ENCODE measurements at places on chromosomes 11 and 22. TPM values are rescaled to one million over a fixed set of nuclear protein-coding genes. Genes with fewer than 3 reads are reported as not detected.

The OR5D13 gene
- not detected for total RNA-seq

The GP1BB gene
- total RNA-seq = not detected

The SMTNL1 gene
- total RNA-seq = not detected

DNA sequence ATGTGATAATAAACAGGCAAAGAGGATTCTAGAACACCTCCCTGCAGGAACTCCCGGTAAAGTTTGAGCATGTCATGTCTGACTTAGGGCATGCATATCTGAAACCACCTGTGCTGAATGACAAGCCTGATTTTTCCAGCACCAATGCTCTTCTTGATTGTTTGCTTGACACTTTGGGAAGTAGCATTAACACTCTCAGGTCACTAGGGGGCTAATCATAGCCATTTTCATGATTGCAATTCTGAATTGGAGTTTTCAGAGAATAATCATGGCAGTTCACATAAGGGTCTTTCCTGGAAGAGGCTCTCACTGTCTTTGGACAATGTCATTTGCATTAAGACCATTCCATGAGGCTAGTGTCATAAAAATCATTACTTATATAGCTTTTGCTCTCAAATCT is 234.4 kb upstream of the MTNR1B start:
- H3K27me3 ChIP-seq = no peaks in the 10 kb centered on the region
- no peaks in the 10 kb centered on the region for H3K4me1 ChIP-seq
- H3K27ac ChIP-seq = no peak overlapping the region
- no peak overlapping the region for H3K4me3 ChIP-seq

DNA sequence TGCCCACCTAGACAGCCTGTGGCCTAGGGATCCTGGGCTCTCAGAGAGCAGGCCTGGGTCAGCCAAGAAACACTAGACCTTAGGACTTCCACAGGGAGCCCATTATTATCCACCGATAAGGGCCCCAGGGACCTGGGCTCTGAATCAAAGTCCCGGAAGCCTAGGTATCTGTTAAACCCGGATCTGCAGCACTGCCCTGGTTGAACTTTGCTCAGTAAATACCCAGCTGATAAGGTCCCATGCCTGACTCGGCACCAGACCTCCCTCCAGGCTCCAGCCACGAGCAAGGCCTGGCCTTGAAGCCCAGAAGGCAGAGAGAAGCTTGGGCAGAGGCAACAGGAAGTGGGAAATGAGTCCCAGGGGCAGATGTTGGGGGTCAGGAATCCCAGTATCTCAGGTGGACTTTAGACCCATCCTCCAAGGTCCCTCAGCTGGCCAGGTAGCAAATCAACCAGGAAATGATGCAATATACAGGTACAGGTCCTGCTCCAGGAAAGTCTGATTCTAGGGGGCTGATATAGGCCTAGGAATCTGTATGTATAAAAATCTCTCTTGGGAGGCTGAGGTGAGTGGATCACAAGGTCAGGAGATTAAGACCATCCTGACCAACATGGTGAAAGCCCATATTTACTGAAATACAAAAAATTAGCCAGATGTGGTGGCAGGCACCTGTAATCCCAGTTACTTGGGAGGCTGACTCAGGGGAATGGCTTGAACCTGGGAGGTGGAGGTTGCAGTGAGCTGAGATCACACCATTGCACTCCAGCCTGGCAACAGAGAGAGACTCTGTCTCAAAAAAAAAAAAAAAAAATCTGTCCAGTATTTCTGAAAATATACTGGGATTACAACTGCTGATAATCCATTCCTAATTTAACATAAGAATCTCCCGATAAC is 18.7 kb downstream of the POU2AF1 start:
- no peaks in the 10 kb centered on the region for H3K27me3 ChIP-seq
- DNase-seq = no peak

GRCh38 chr11:1049911-1050580 is 13.5 kb upstream of the MUC6 start:
- peaks cover 7% of the 10 kb centered on the region for H3K27me3 ChIP-seq
- H3K36me3 ChIP-seq = no peaks in the 10 kb centered on the region
- no peaks in the 10 kb centered on the region for H3K4me1 ChIP-seq
- no peak overlapping the region for H3K4me3 ChIP-seq
- DNase-seq = no peak

GRCh38 chr11:88538098-88538497 is 200.6 kb upstream of the CTSC start:
- H3K27ac ChIP-seq = no peak overlapping the region
- H3K4me3 ChIP-seq = no peak overlapping the region
- H3K36me3 ChIP-seq = no peaks in the 10 kb centered on the region
- H3K27me3 ChIP-seq = peaks cover 1% of the 10 kb centered on the region

DNA sequence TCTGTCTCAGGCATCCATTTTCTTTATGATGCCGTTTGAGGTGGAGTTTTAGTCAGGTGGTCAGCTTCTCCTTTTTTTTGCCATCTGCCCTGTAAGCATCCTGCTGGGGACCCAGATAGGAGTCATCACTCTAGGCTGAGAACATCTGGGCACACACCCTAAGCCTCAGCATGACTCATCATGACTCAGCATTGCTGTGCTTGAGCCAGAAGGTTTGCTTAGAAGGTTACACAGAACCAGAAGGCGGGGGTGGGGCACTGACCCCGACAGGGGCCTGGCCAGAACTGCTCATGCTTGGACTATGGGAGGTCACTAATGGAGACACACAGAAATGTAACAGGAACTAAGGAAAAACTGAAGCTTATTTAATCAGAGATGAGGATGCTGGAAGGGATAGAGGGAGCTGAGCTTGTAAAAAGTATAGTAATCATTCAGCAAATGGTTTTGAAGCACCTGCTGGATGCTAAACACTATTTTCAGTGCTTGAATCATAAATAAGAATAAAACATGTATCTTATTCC is 10.9 kb upstream of the HBE1 start:
- no peak overlapping the region for H3K4me3 ChIP-seq
- H3K27me3 ChIP-seq = peaks cover 3% of the 10 kb centered on the region
- peak; percentile 37 for DNase-seq
- no peaks in the 10 kb centered on the region for H3K4me1 ChIP-seq
- no peaks in the 10 kb centered on the region for H3K36me3 ChIP-seq

GRCh38 chr11:57815877-57816276 is 54.3 kb downstream of the CTNND1 start:
- H3K4me1 ChIP-seq = peaks cover 5% of the 10 kb centered on the region
- H3K36me3 ChIP-seq = peaks cover 11% of the 10 kb centered on the region
- H3K27ac ChIP-seq = no peak overlapping the region

DNA sequence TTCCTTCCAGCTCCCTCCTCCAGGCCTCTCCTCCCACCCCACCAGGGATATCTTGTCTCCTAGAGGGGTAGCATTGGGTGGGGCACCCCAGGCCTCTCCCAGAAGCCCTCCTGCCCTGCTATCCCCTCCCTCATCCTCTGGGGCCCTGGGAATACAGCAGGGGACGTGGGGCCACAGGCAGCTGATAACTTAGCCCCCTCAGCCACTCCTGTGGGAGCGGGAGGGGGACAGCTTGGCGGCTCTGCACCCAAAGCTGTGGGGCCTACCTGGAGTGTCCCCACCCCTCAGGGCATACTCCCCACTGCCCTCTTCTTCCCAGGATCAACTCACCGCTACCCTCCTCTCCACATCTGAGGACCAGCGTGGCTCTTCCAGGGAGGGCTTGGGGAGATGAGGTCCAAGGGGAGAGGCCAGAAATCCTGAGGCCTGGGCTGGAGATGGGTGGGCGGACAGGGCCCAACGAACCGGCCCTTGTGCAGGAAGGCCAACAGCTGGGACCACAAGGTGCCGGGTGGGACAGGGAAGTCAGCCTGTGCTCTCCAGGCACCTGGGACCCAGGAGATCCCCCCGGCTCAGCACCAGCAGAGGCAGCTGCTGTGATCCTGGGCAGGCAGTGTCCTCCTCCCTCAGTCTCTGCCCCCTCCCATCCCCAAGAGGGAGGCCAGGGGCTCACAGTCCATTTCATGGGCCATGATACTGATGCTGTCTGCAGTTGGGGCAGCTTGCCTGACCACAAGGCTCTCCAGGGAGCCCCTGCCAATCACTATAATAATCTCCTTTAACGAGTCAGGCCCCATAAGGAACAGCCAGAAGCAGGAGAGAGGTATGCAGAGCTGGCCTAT is 23.2 kb downstream of the NEAT1 start:
- H3K27ac ChIP-seq = peak overlapping the region; percentile 70
- H3K4me1 ChIP-seq = peaks cover 31% of the 10 kb centered on the region
- H3K27me3 ChIP-seq = no peaks in the 10 kb centered on the region
- no peak for DNase-seq
- no peak overlapping the region for H3K4me3 ChIP-seq

- no peak overlapping the region for H3K4me3 ChIP-seq
- H3K4me1 ChIP-seq = no peaks in the 10 kb centered on the region
- H3K27ac ChIP-seq = no peak overlapping the region
- DNase-seq = no peak
- H3K27me3 ChIP-seq = peaks cover 11% of the 10 kb centered on the region
These were observed 88.9 kb downstream of the RASSF10 start for GRCh38 chr11:13098063-13098462.

DNA sequence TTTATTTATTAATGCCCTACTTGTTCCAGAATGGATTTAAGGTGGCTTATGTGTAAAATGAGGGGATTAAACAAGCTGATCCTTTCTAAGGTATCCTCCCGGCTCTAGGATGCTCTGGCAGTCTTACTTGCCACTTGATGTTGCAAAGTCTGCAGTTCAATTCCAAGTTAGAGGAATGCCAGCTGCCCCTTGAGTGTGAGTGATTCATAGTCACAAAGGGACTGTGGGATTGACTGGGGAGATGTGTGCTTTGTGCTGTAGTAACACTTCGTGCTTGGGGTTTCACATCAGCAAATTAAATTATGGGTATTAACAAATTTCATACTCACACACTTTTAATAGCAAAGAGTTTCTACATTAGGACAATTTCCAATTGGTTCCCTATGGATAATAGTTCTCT is 550.8 kb upstream of the CADM1 start:
- no peaks in the 10 kb centered on the region for H3K36me3 ChIP-seq
- H3K27me3 ChIP-seq = no peaks in the 10 kb centered on the region
- no peak overlapping the region for H3K4me3 ChIP-seq
- H3K4me1 ChIP-seq = no peaks in the 10 kb centered on the region

GRCh38 chr11:32960553-32961164 is 55.0 kb upstream of the DEPDC7 start:
- no peak for DNase-seq
- H3K4me3 ChIP-seq = no peak overlapping the region
- peaks cover 19% of the 10 kb centered on the region for H3K36me3 ChIP-seq
- H3K4me1 ChIP-seq = peaks cover 10% of the 10 kb centered on the region

- no peaks in the 10 kb centered on the region for H3K36me3 ChIP-seq
- DNase-seq = no peak
- H3K27me3 ChIP-seq = peaks cover 3% of the 10 kb centered on the region
These were observed 14.2 kb downstream of the RTL6 start for GRCh38 chr22:44483878-44484277.

DNA sequence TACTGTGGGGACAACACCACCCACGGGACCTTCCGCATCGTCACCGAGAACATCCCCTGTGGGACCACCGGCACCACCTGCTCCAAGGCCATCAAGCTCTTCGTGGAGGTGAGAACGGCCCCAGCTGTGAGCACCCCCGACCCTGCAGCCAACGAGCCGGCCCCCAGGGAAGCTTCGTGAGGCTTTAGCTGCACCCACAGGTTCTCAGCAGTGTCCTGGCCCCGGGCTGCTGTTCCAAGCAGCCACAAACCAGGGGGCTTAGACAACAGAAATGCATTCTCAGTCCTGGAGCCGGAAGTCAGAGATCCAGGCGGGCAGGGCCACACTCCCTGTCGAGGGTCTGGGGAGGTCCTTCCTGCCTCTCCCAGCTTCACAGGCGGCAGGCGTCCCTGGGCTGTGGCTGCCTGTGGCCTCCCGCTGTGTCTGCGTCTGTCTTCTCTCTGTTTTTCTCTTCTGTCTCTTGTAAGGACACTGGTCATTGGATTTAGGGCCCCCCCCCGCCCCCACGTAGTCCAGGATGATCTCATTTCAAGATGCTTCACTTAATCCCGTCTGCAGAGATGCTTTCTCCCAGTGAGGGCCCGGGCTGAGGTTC is 12.5 kb downstream of the MUC5B start:
- DNase-seq = no peak
- H3K36me3 ChIP-seq = no peaks in the 10 kb centered on the region
- H3K4me1 ChIP-seq = no peaks in the 10 kb centered on the region

DNA sequence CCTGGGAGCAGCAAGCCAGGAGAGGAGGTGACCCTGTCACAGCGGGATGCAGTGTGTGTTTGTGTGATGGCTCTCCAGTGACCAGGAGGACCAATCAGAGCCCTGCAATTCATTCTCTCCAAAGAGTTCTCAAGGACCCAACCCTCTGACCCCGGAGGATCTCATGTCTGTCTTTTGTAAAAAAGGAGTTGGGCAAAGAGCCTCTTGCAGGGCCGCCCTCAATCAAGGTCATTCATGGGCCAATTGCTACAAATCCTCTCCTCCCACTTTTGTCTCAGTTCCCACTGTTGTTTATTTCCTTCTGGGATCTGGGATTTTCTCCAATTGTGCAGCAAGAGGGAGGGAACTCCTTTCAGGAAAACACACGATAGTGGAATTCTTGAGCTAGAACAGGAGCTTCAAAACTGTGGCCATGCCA is 4.0 kb downstream of the TECTA start:
- no peak overlapping the region for H3K27ac ChIP-seq
- H3K36me3 ChIP-seq = no peaks in the 10 kb centered on the region
- no peak overlapping the region for H3K4me3 ChIP-seq

DNA sequence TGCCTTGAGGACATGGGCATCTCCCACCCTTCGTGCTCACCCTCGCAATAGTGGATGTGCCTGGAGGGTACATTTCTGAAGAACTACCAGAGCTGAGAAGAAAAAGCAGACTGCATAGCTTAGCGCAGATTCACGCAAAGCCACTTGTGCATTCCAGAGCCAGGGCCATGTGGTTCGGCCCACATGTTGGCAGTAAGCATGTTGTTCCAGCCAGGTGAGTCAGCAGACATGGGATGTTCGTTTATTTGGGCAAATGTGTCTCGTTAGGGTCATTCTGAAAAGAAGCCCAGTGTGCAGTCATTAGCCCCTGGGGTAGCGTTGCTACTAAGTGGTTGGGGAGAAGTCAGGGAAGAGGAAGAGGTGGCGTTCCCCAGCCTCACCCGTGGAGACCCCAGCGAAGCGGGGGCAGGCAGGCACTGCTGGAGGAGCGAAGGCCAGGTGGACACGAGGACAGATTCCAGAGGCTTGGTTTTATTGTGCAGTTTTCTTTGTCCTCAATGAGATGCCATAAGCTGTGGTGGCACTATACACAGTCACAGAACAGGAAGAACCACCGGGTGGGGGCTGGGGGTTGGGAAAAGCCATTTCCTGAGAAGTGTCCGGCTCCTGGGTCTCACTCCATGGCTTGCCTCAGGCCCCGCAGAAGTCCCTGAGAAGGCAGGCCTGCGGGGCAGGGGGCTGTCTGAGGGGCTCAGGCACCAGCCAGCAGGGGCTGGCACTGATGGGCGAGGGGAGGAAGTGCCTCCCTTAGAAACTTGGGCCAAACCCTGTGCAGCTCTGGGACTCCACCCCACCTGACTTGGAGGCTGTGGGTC is 5.0 kb downstream of the THY1 start:
- H3K27ac ChIP-seq = no peak overlapping the region
- H3K27me3 ChIP-seq = peaks cover 30% of the 10 kb centered on the region
- H3K4me1 ChIP-seq = peaks cover 9% of the 10 kb centered on the region
- no peak for DNase-seq

- H3K4me3 ChIP-seq = no peak overlapping the region
- no peaks in the 10 kb centered on the region for H3K27me3 ChIP-seq
- DNase-seq = no peak
- H3K27ac ChIP-seq = no peak overlapping the region
These were observed 1178.3 kb downstream of the LRRC4C start for GRCh38 chr11:40281052-40281580.

- no peak overlapping the region for H3K4me3 ChIP-seq
- no peaks in the 10 kb centered on the region for H3K36me3 ChIP-seq
- H3K27ac ChIP-seq = no peak overlapping the region
- DNase-seq = no peak
- peaks cover 4% of the 10 kb centered on the region for H3K27me3 ChIP-seq
These were observed 211.1 kb upstream of the MTNR1B start for GRCh38 chr11:92758241-92758780.
